Daoy (cell line): ENCODE measurements at places on chromosomes 7 and 10. TPM values are rescaled to one million over a fixed set of nuclear protein-coding genes. Genes with fewer than 3 reads are reported as not detected.

GRCh38 chr10:70053218-70053840 is 683 bp downstream of the MACROH2A2 start:
- peak; percentile 24 for DNase-seq

GRCh38 chr10:114479307-114479706 is 75.0 kb upstream of the AFAP1L2 start:
- no peak for DNase-seq

DNA sequence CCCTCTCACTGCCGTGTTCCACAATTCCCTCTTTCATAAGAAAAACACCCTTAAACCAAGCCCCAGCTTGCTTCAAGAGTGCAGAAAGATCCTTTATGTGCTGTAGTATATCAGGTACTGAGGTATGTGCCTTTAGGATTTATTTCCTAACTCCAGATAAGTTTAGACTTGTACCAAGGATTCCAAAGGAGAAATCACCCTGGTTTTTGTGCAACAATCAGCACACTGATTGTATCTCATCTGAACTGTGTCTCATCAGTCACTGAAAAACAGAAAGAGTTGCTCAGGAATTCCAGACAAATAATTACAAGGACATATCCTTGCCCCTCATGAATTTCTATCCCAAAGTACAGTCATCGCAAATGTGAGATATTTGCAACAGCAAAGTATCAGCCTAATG is 77.2 kb upstream of the PTPRZ1 start:
- DNase-seq: no peak

- DNase-seq: no peak
These were observed 41.1 kb downstream of the STK32C start for GRCh38 chr10:132266594-132267161.

DNA sequence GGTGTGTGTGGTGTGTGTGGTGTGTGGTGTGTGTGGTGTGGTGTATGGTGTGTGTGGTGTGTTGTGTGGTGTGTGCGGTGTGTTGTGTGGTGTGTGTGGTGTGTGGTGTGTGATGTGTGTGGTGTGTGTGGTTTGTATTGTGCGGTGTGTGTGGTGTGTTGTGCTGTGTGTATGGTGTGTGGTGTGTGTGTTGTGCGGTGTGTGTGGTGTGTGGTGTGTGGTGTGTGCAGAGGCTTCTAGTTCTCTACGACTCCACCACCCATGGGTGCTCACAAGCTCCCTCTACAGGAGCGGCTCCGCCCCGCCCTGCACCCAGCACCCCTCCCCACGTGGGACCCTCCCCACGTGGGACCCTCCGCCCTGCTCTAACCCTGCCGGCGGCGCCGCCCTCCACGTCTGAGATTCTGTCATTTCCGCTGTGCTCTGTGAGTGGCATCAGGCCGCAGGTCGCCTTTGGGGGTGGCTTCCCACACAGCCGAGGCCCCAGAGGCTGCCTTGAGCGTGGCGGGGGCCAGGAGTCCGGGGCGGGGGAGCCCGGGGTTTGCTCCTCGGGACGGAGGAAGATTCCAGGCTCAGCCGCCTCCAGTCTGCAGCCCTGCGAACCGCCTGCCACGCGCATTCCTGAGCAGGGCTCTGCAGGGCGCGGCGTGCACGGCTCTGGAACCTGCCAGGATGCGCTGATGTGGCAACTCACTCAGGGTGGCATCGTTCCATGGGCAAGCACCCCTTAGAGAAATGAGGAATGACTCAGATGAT is 37.0 kb upstream of the DNAJB6 start:
- DNase-seq: peak; percentile 69

SUV39H2 gene
- 29.0 and 35.7 TPM in 2 replicates for total RNA-seq

PDZD7 gene
- total RNA-seq: 0.42 and 0.51 TPM in 2 replicates

GDF2 gene
- total RNA-seq: not detected in 2 replicates
